ENCODE measurements at places on chromosomes 1 and 21.

GRCh38 chr1:179973198-179974110 lies 18.8 kb downstream of the CEP350 start:
- no peak for DNase-seq

GRCh38 chr1:170448661-170449158 lies 83.3 kb upstream of the GORAB start:
- DNase-seq = no peak

GRCh38 chr1:182563095-182563494 lies 26.0 kb downstream of the RNASEL start:
- DNase-seq = no peak

GRCh38 chr1:90262791-90263190 lies 267.9 kb downstream of the ZNF326 start:
- no peak for DNase-seq

DNA sequence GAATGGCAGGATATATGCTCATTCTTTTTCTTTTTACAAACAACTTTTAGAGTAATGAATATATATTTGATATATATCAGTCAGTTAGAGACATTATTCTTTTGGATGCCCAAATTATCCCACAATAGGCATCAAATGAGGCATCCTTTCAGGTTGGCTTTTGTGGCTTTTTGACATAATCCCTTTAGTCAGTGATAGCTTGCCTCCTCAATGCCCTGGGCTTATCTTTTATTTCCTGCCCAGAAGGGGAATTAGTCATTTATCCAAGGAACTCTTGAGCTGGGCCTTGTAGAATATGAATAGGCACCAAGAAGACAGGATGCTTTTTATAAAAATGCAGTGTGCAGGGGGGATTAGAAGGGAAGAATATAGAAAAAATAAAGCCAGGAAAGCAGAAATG lies 22.2 kb downstream of the EPHX4 start:
- no peak for DNase-seq

GRCh38 chr1:163170975-163171676 lies 31.6 kb downstream of the RGS5 start:
- DNase-seq = no peak

GRCh38 chr1:23475134-23475628 lies 8.8 kb downstream of the ASAP3 start:
- no peak for DNase-seq

DNA sequence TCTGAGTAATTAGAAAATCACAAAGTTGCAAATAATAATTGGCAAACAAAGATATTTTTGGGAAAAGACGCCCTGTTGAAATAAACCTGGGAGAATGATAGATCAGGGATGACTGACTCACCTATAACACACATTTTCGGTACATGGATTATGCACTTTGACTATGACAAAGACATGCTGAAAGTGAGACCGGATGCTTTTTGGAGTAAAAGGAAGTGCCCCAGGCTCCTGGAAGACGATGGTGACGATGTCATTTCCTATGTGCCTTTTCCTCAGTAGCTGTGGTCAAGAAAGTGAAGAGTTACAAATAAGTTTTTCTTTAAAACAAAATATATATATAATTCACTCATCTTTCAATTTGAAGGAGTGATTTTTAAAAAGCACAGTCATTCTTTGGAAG lies 158.7 kb downstream of the SIPA1L2 start:
- DNase-seq = no peak

GRCh38 chr1:34147301-34147700 lies 17.7 kb downstream of the CSMD2 start:
- no peak for DNase-seq

GRCh38 chr1:244214009-244214967 lies 163.2 kb downstream of the ZBTB18 start:
- no peak for DNase-seq

DNA sequence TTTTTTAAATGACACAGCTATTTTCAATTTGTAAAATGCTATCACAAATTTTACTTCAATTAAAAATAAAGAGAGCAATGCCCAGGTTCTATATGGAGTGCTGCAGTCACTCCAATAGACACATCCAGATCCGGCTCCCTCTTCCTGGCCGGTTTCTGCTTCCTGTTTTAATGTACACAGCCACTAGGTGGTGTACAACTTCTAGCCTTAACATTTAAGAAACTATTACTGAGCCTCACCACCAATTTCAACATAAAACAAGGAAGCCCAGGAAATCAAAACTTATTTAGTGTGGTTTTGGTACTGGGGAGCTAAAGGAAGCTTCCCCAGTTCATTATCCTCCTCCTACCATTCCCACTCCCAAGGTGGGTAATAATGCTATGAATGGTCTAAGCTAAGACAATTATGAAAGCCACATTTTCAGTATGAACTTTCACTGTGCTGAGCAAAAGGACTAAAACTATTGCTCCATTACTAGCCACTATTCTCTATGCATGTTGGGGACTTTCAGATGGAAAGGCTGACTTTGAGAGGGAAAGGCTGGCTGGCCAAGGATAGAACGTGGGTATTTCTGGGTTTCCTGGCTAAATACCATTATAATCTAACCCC lies 25.5 kb upstream of the MTMR11 start:
- no peak for DNase-seq

GRCh38 chr1:94418664-94419655 lies 771 bp downstream of the ABCD3 start:
- peak; percentile 25 for DNase-seq

DNA sequence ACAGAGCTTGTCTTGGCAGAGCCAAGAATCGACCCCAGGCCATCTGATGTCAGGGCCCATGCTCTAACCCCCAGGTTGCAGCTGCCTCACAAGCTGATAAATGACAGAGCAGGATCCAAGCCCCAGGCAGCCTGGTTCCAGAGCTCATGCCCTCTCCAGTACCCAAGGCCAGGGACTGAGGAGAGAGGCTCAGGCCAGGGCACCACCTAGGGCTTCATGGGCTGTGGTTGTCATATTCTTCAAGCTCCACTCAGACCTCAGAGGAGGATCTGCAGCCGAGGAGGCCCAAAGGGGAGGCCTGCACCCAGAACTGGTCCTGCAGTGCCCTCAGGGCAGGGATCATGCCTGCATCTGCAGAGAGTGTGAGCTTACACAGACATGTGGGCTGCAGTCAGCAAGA lies 301.1 kb downstream of the MATN1 start:
- no peak for DNase-seq

DNA sequence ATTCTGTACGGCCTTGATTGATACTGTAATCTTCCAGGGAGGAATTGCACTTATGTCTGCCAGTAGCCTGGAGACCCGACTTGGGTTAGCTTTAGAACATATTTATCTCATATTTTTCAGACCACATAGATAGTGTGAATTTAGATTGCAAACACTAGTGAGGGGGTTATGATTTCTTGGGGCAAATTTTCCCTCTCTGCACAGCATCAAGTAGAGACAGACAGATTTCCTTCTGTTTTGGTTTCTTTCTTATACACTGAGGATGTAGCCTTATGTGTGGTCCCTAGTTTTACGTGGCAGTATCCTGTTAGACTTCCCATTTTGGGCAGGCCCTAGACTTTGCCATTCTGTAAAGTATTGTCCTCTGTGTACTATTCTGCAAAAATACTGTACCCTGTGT lies 29.0 kb downstream of the SOAT1 start:
- no peak for DNase-seq

- DNase-seq = no peak
These were observed 8.0 kb upstream of the PKP1 start for GRCh38 chr1:201275253-201275666.

GRCh38 chr1:33455539-33456501 lies 16.6 kb upstream of the ZSCAN20 start:
- DNase-seq = peak; percentile 8

- no peak for DNase-seq
These were observed 214.5 kb downstream of the KCNT2 start for GRCh38 chr1:196393742-196394141.

- DNase-seq = no peak
These were observed 432.2 kb downstream of the PTPRC start for GRCh38 chr1:199071080-199071479.

DNA sequence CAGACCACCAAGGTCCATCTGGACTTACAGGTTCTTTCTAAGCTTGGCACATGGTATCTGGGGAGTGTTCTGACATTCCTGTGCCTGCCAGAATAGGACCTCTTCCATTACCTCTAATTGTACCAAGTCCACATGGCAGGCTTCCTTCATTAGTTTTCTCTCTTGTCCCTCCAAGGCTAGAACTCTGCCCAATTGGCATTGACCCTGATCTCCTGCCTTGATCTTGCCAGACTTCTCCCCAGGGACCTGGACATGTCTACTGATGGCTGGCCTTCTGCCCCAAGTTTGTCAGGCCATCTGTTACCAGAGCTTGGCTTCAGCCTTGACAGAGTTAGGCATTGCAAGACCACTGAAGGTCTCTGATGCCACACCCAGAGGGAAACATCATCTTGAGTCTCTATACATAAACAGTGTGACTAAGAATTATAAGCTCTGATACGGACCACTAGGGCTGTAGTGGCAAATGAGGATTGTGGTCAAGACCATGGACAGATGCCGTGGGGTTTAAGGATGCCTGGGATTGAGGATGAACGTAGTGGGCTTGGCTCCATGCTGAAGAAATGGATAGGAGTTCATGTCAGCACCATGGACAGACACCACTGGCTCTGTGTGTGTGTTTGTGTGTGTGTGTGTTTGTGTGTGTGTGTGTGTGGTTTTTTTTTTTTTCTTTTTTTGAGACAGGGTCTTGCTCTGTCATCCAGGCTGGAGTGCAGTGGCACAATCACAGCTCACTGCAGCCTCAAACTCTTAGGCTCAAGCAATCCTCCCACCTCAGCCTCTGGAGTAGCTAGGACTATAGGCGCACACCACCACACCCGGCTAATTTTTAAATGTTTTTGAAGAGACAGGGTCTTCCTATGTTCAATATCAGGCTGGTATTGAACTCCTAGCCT lies 19.5 kb upstream of the PSMB2 start:
- DNase-seq = no peak

DNA sequence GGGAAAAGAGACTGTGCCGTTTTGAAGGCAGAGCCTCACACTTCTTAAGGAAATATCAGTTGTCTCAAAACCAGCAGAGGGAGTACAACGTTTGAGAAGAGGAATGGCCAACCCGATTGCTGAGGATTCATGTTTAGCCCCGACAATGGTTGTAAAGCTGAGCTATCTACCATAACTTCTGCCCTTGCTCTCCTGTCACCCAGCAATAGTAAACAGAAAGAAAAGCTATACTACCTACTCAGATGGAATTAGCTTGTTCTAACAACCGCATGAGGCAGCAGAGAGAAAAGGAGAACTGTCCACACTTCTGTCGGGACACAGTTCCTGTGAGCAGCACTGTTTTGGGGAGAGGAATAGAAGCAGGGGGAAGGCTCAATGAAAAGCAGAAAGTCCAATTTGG lies 91.2 kb downstream of the SLC45A1 start:
- no peak for DNase-seq

- DNase-seq = no peak
These were observed 97.8 kb downstream of the SLC45A1 start for GRCh38 chr1:8415526-8416278.

DNA sequence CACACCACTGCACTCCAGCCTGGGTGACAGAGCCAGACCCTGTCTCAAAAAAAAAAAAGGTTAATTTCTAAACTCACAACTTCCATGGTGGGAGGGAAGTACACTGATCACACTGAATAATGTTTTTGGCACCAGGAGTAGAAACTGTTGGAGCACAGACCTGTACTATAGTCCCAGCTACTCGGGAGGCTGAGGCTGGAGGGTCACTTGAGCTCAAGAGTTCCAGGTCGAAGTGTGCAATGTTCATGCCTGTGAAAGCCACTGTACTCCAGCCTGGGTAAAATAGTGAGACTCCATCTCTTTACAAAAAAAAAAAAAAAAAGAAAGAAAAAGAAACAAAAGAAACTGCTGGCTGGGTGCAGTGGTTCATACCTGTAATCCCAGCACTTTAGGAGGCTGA lies 35.3 kb downstream of the TMEM50B start:
- DNase-seq = no peak

GRCh38 chr1:33391343-33392078 lies 39.4 kb downstream of the PHC2 start:
- DNase-seq = no peak

- no peak for DNase-seq
These were observed 47.8 kb downstream of the PACC1 start for GRCh38 chr1:212366901-212367300.

DNA sequence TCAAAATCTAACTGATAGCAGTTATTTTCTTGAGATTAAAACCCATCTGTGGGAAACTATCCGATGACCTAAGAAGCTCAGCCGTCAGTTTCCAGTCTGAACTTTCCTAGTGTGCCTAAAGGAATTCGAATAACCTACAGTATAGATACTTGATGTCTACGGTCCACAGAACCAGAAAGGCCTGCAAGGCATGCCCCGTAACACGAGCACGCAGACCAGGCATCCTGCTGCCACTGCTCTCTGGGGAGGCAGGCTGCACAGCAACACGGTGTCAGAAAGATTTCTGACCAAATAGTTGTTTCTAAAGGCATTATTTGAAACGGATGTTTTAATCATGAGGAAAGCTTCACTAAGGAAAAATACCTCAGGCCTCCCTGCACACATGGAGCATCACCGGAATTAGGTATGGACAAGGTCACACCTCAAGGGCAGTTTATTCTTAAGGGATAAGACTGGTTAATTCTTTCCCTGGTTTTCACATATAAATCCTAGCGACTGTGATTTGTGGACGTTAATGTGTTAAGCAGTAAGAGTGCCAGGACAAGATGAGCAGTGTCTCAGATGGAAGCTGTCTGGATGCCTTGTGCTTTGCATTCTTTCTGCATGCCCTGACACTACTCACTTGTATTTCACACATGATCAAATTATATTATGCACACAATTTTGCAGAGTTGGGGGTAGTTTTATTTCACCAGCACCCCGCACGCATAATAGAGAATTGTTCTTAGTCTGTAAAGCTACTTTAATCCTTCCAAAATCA lies 49.0 kb upstream of the NADK start:
- DNase-seq = no peak

GRCh38 chr1:223639331-223639749 lies 26.2 kb downstream of the CAPN8 start:
- no peak for DNase-seq

GRCh38 chr1:94798462-94798861 lies 21.7 kb upstream of the SLC44A3 start:
- no peak for DNase-seq

DNA sequence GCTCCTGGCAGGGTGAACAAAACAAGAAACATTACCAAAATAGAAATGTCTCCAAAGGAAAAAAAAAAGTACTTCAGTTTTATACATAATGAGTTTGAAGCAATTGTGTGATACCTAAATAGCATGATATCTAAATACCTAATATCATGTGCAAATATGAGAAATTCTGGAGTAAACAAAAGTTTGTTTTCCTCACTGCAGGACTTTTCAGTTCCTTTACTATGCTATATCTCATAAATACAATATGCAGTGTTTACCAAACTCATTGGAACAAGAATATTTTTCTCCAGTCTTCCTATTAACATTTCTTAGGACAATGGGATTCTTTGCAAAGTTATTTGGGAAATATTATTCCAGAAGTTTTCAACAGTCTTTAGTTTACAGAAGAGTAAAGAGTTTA lies 98.1 kb downstream of the VAV3 start:
- DNase-seq = no peak

- no peak for DNase-seq
These were observed 50.0 kb upstream of the BOLA1 start for GRCh38 chr1:149849111-149849946.

GRCh38 chr1:228243093-228243492 lies 35.2 kb downstream of the OBSCN start:
- DNase-seq = no peak

GRCh38 chr1:8394456-8395321 lies 76.8 kb downstream of the SLC45A1 start:
- peak; percentile 27 for DNase-seq

Data from activated T-cell treated with anti-CD3 and anti-CD28 coated beads for 48 hours (primary cell).